Activated naive CD8-positive, alpha-beta T cell treated with anti-CD3 and anti-CD28 coated beads for 36 hours (primary cell): ENCODE measurements at places on chromosomes 13 and 19.

GRCh38 chr19:40466219-40466984 is 399 bp upstream of the SPTBN4 start:
- peak; percentile 74 for DNase-seq

GRCh38 chr19:4454747-4455718 is 2.6 kb downstream of the UBXN6 start:
- DNase-seq: no peak

- no peak for DNase-seq
Measured at GRCh38 chr13:73776151-73776785, 357.9 kb downstream of the KLF12 start.

- DNase-seq: no peak
Measured at GRCh38 chr13:38661010-38661675, 25.7 kb upstream of the FREM2 start.

GRCh38 chr19:30085394-30085793 is 143.4 kb downstream of the URI1 start:
- peak; percentile 14 for DNase-seq

DNA sequence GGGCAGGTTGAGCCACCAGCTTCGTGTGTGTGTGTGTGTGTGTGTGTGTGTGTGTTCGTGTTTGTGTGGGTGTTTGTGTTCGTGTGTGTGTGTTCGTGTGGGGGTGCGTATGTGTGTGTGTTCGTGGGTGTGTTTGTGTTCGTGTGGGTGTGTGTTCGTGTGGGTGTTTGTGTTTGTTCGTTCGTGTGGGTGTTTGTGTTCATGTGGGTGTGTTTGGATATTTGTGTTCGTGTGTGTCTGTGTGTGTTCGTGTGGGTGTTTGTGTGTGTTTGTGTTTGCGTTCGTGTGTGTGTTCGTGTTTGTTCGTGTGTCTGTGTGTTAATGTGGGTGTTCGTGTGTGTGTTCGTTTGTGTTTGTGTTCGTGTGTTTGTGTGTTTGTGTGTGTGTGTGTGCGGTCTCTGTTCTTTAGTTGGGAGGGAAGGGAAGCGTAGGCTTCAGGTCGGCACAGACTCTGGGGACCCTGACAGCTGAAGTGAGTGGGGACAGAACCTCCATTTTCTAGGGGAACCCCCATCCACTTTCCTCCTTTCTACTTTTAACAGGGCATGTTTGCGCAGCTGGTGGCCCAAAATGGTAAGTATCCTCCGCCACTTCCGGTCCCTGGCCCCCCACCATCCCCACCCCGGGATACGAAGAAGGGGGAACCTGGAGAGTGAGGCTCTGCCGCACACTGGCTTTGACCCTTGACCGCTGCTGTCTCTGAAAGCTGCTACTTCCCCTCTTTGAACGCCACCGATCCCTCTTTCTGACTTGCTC is 1.6 kb downstream of the TNFSF9 start:
- peak; percentile 38 for DNase-seq

- no peak for DNase-seq
Measured at GRCh38 chr19:28615966-28616365, 597.0 kb downstream of the UQCRFS1 start.

GRCh38 chr13:39602277-39602613 is 748 bp downstream of the LHFPL6 start:
- no peak for DNase-seq

DNA sequence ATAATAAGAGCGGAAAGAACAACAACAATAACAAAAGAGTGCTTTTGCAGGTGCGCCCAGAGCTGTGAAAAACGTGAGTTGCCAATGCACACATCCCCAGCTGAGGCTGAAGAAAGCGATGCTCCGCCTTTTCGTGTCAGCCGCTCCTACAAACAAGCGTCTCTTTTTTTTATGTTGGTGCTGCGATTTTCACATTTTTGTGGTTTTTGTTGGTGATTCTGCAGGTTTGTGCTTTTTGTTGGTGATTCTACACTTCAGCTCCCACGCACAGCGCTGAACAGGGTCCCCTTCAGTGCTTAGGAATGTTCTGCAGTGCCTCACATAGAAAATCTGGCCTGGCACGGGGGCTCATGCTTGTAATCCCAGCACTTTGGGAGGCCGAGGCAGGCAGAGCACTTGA is 7.3 kb upstream of the SBK3 start:
- no peak for DNase-seq

- DNase-seq: no peak
Measured at GRCh38 chr19:42246143-42246921, 3.9 kb upstream of the GSK3A start.

DNA sequence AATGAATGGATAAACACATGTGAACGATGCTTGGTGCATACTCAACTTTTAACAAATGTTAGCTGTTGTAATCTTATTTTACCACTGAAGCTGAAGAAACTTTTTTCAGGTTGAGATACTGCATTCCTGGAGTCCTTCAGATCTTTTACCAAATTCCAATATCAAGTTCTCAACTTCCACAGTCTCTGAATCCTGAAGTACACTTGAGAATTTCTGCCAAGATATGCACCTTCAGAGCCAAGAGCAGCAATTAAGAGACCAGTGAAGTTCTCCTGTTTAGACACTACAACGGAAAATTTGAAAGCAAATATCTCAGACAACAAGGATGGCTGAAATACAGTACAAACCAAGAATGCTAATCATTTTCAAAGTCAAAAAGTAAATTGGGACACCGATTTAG is 84.6 kb upstream of the MTIF3 start:
- DNase-seq: no peak

DNA sequence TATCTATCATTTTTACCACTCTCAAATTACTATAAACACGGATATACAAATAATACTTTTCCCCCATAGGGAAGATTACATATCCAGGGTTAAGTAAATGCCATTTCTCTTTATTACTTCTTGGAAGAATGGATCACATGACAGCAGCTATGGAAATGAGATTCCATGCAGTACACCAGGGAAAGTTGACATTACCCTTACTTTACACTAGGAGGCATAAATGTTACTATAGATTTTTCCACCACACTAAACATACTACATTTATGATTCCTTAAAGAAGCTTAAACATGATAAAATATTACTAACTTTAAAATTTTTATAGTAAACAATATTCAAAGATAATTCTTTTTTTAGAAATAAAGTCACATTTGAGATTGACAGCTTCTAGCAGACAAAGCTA is 611.4 kb downstream of the PCDH9 start:
- no peak for DNase-seq
